ENCODE measurements at places on chromosomes 4 and X. TPM values are rescaled to one million over a fixed set of nuclear protein-coding genes. Genes with fewer than 3 reads are reported as not detected.

- DNase-seq, result no peak
These were observed 94.3 kb downstream of the MRPL1 start for GRCh38 chr4:77956917-77957316.

DNA sequence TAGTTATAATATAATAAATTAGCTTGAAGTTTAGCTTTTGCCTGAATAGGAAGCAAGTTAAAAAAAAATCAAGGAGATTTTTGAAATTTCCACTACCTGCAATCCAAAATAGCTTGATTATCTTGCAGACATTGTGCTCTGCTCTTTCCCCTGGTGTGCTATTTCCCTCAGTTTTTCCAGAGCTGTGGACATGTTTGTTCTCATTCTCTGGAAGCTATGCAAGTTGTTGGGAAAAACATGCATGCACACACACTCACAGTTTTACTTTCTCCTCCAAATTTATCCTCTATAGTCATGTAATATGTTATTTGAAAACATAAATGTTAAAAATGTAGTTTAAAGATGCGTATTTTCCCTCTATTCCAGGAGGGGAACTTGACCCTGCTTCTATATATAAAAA is 225.8 kb upstream of the ARSJ start:
- no peak for DNase-seq

GRCh38 chrX:153917869-153918268 is 8.2 kb downstream of the ARHGAP4 start:
- DNase-seq, result no peak

- DNase-seq, result peak; percentile 22
These were observed 738.3 kb upstream of the FRG1 start for GRCh38 chr4:189202182-189202868.

Gene ADH1C
- polyA plus RNA-seq, result 153 TPM

DNA sequence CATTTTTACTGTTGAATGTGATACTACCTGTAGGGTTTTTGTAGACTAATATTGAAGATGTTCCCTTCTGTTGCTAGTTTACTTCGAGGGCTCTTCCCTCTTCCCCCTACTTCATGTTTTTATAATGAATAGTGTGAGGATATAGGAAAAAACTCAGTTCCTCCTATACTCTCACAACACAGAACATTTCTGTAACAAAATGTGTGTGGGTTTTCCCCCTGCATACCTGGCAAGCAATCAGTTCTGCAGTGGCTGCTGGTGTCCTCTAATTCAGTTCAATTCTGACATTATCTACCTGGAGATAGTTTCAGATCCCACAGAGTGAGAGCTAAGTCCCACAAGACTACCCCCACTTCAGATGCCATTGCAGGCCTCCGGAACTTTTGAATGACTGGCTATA is 107.9 kb downstream of the KDM6A start:
- DNase-seq, result no peak

DNA sequence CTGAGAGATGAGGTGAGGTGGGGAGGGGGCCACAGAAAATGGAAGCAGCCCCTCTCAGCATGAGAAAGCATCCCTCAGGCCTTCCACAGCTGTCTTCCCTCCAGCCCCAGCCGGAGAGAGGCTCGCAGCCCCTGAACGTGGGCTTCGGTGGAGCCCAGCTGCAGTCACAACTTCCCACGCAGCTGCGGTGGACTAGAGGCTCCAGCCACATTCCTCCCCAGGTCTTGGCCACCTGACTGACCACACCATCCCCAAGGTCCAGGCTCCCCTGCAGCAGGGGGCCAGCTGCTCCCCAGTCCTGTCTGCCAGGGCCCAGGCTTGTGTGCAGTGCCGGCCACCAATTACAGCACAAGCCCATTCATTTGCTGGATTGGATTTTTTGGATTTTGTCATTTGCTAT is 212.3 kb upstream of the BCOR start:
- DNase-seq, result no peak

- no peak for DNase-seq
These were observed 48.7 kb downstream of the DDX60 start for GRCh38 chr4:168269896-168270295.

Gene FAAH2
- 10.4 TPM for polyA plus RNA-seq

- no peak for DNase-seq
These were observed 4.8 kb upstream of the STBD1 start for GRCh38 chr4:76301775-76302162.

GRCh38 chr4:55396308-55397125 is 760 bp downstream of the TMEM165 start:
- DNase-seq, result no peak

GRCh38 chr4:129220254-129220653 is 124.3 kb downstream of the C4orf33 start:
- DNase-seq, result no peak

Gene MAGEA1
- not detected for polyA plus RNA-seq

Gene PNCK
- polyA plus RNA-seq, result 6.2 TPM

DNA sequence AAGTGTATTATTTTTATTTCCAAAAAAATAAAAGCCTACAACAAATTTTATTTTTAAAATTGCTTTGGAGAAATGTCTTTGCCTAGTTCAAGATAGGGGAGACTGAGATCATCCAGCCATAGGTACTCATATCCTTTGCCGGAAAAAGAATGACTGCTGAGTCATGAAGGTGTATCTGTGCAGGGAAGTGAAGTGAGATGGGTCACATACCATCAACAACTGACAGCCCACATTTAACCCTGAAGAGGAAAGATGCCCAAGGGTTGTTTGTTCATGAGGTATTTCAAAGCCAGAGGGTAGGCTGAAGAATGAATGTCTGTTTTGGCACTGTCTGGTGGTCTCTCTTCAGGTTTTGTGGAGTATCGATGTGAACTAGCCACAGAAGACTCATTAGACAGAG is 106.7 kb upstream of the TTC29 start:
- DNase-seq, result no peak

Gene OTOP1
- not detected for polyA plus RNA-seq

Gene MAGEE2
- polyA plus RNA-seq, result 0.70 TPM

Gene RPA4
- 0.06 TPM for polyA plus RNA-seq

DNA sequence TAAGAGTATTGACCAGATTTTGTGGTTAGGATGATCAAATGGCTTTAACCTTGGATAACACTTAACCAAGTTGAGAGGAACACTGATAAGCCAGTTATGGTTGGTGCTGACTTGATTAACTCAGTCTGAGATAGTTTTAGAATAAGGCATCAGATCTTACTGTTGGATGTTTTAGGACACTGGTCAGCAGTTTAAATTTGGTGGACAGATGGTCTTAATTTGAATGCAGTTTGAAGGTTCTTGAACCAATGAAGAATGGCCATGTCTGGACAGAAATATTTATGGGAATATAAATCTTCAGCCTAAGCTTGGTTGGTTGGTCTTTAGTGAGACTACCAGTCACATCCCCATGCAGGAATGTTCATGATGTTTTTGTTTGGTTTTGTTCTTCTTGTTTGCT is 2.6 kb upstream of the GIMD1 start:
- DNase-seq, result no peak
